ENCODE measurements at places on chromosomes 5 and 9. TPM values are rescaled to one million over a fixed set of nuclear protein-coding genes. Genes with fewer than 3 reads are reported as not detected.

The LTC4S gene
- total RNA-seq: 6.4 TPM

The INSYN2B gene
- total RNA-seq: not detected

The WNK2 gene
- total RNA-seq: 8.2 TPM

The SLC36A3 gene
- not detected for total RNA-seq

The SLU7 gene
- 122 TPM for total RNA-seq

The MLANA gene
- total RNA-seq: not detected

The SARDH gene
- total RNA-seq: not detected

The PPIC gene
- total RNA-seq: 28.3 TPM

The LPAR1 gene
- 98.5 TPM for total RNA-seq

The ESM1 gene
- total RNA-seq: not detected

The OLFML2A gene
- 40.7 TPM for total RNA-seq

The KCNN2 gene
- total RNA-seq: not detected

The PGM5 gene
- total RNA-seq: 34.9 TPM

The FAXDC2 gene
- total RNA-seq: 54.0 TPM

The HK3 gene
- total RNA-seq: 2.8 TPM

The TPM2 gene
- total RNA-seq: 71.5 TPM

The UQCRQ gene
- total RNA-seq: 110 TPM

The CYLC2 gene
- total RNA-seq: not detected

The IL13 gene
- total RNA-seq: not detected

The SLC1A3 gene
- total RNA-seq: 9.3 TPM

The IGIP gene
- total RNA-seq: 41.3 TPM

The IFNA13 gene
- not detected for total RNA-seq

The DMRT2 gene
- total RNA-seq: not detected

The GOLM1 gene
- total RNA-seq: 112 TPM

The HTR1A gene
- 1.1 TPM for total RNA-seq

The GDNF gene
- not detected for total RNA-seq

The DIMT1 gene
- 22.7 TPM for total RNA-seq

The OTULINL gene
- 7.4 TPM for total RNA-seq

The PURA gene
- 47.7 TPM for total RNA-seq

The PCA3 gene
- total RNA-seq: not detected

The RAD23B gene
- total RNA-seq: 85.5 TPM

The TUT7 gene
- total RNA-seq: 34.9 TPM

The GAPT gene
- 0.27 TPM for total RNA-seq

The ADCY2 gene
- total RNA-seq: 0.34 TPM

The TMEM171 gene
- total RNA-seq: 22.3 TPM

The KYAT1 gene
- total RNA-seq: 12.6 TPM

The TMC1 gene
- 0.13 TPM for total RNA-seq

The HAVCR1 gene
- not detected for total RNA-seq

The HAND1 gene
- total RNA-seq: not detected

The DENND4C gene
- total RNA-seq: 118 TPM

The MSX2 gene
- total RNA-seq: 1.3 TPM

The CAMK2A gene
- total RNA-seq: not detected

The PCDHA3 gene
- 1.2 TPM for total RNA-seq

The ZNF454 gene
- 3.7 TPM for total RNA-seq

The CARTPT gene
- total RNA-seq: not detected

The C5orf52 gene
- not detected for total RNA-seq

The IL9 gene
- total RNA-seq: not detected

The AQP7 gene
- total RNA-seq: 1.9 TPM

The F2RL2 gene
- total RNA-seq: 0.33 TPM

The SEMA5A gene
- total RNA-seq: 4.6 TPM

The STPG3 gene
- not detected for total RNA-seq

Measured in thyroid gland (tissue), 4 donors.